ENCODE measurements at places on chromosomes 7 and 10. TPM values are rescaled to one million over a fixed set of nuclear protein-coding genes. Genes with fewer than 3 reads are reported as not detected.

PDZD7 gene
- 10.2 TPM for total RNA-seq

FOXP2 gene
- total RNA-seq, result 20.0 TPM

SPACDR gene
- not detected for total RNA-seq

HYAL4 gene
- total RNA-seq, result not detected

DIP2C gene
- total RNA-seq, result 41.6 TPM

COA1 gene
- 41.2 TPM for total RNA-seq

EMX2 gene
- total RNA-seq, result 2.0 TPM

HSPA12A gene
- 33.0 TPM for total RNA-seq

- DNase-seq, result no peak
These were observed 76.5 kb upstream of the ITPRID1 start for GRCh38 chr7:31437250-31437865.

- DNase-seq, result no peak
These were observed 232.9 kb upstream of the PTN start for GRCh38 chr7:137576481-137576880.

DNA sequence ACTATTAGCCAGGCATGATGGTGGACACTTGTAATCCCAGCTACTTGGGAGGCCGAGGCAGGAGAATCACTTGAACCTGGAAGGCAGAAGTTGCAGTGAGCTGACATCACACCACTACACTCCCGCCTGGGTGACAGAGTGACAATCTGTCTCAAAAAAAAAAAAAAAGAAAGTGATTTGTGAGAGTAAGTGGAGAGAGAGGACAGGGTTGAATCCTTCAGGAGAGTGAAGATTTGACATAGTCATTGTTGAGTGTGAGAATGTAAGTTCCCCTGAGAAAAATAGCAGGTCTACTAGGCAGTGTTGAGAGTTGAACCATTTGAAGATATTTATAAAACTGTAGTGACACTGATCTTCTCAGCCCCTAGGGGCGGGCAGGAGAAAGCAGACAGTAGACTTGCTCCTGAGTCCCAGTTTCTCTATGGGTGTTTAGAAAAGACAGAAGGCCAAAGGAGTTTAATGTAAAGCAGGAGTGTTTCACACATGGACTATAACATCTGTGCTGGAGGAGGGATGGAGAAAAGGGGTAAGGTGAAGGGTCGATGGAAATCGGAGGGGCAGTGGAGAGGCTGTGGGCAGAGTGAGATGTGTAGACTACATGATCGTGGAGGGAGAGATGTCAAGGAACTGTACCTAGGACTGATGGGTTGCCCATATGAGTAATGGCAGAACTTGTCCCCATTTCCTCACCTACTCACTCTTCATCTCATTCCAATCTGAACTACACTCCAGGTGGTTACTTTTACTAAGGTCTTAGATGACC lies 13.7 kb upstream of the LAMB4 start:
- no peak for DNase-seq

DNA sequence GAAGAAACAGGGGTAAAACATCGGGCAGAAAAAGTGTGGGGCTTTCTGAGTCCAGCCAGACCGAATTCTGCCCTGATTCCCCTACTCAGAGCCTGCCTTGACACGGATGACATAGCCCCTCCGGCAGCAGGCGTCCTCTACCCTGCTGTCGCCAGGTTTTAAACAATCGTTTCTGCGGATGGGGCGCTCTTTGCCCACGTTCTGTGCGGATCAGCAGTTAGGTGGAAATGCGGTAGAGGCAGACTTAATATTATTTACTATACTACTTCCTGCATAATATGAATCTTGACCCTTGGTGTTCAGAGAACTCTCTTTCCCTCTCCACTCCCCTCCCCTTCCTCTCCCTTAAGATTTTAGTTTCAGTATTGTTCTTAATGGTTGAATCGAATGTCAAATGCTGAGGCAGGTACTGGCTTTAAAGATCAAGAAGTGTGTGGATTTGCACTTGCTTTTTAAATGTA lies 2.4 kb downstream of the GATA3 start:
- no peak for DNase-seq

DNA sequence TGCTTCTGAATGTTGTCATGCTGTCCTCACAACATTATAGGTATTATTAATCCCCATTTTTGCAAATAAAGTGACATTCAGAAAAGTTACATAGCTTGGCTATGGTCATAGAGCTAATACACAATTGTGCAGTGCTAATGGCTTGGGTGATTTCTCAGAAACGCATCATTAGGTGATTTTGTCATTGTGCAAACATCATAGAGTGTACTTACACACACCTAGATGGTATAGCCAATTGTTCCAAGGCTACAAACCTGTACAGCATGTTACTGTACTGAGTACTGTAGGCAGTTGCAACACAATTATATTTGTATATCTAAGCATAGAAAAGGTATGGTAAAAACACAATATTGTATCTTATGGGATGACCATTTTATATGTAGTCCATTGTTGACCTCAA lies 91.0 kb downstream of the BTAF1 start:
- no peak for DNase-seq

- DNase-seq, result no peak
These were observed 104.6 kb downstream of the KAT6B start for GRCh38 chr10:74930965-74931364.

DNA sequence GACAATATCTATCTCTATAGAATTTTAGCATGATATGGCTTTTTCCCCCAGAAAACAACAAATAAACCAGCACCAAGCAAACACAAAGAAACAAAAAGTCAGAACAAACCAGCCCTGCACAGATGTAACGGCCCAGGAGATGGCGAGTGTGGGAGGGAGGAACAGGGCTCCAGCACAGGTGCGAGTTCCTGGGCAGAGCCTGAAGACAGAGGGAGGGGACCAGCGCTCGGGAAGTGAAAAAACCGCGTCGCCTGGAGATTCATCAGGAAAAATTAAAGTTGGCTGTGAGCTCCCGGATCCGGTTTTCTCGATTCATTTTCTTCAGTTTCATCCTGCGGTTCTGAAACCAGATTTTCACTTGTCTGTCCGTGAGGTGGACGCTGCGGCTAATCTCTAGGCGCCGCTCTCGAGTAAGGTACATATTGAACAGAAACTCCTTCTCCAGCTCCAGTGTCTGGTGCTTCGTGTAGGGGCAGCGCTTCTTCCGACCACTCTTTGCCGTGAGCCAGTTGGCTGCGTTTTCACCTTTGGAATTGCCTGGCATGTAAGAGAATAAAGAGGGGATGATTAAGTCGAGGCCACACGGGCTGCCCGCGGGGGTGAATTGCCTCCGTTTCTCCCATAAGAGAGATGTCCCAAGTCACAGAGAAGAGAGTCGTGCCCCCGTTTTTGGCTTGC lies 2.3 kb downstream of the HOXA10 start:
- DNase-seq, result no peak

DNA sequence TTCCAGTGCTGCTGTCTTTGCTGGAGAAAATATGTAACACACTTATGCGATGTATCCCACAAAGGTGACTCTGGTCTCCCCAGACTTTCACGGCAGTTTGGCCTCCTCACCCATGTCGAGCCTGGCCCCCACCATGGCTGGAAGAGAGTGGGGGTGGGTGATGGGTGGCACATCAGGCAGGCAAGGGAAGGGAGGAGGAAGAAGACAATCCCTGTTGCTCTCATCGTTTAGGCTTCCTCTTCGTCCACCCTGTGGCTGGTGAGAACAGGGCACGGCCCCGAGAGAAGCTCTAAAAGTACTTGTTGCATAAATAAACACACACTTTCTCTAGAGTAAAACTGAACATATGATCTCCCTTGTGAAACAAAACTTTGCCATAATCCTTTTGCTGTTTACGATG lies 11.2 kb upstream of the NPS start:
- no peak for DNase-seq

GRCh38 chr10:1653321-1653720 lies 84.0 kb downstream of the ADARB2 start:
- no peak for DNase-seq

DNA sequence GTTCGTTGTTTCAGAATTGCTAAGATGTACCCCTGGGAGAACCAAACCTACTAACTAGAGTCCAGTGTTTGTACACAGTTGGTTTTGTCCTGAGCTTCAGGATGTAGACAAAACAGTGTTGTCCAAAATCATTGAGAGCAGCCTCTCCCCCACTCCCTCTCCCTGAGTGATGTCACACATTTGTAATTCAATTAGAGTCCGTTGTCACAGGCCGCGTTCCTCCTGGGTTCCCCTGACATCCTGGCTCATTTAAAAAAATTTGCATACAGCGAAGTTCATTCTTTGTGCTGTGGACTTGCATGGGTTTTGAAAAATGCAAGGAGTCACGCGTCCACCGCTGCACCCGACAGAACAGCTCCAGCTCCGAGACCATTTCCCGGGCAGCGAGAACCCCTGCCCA lies 10.3 kb downstream of the GRIFIN start:
- DNase-seq, result no peak

- DNase-seq, result no peak
These were observed 120.1 kb upstream of the PITRM1 start for GRCh38 chr10:3292636-3293035.

GRCh38 chr10:361203-362081 lies 226.2 kb downstream of the ZMYND11 start:
- DNase-seq, result no peak

- DNase-seq, result no peak
These were observed 214.5 kb upstream of the CNTNAP2 start for GRCh38 chr7:145902123-145902522.

DNA sequence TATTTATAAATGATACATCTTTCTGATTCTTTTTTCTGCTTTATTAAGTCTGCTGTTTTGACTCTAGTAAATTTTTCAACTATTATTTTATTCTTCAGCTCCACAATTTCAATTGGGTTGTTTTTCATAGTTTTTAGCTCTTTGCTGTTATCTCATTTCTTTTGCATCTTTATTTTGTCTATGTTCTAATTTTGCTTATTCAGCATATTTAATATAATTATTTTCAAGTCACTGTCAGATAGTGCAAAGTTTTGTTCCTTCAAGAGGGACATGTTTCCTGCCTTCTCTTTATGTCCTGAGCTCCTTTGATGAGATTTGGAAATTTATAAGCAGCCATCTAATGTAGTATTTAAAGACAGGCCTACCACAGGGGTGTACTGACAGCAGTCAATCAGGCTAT lies 131.5 kb upstream of the ZNF722 start:
- DNase-seq, result no peak

- DNase-seq, result no peak
These were observed 178.7 kb downstream of the CACNA2D1 start for GRCh38 chr7:82264783-82265305.

Data from frontal cortex (tissue), 4 donors.